ENCODE measurements at places on chromosomes 7 and 10.

DNA sequence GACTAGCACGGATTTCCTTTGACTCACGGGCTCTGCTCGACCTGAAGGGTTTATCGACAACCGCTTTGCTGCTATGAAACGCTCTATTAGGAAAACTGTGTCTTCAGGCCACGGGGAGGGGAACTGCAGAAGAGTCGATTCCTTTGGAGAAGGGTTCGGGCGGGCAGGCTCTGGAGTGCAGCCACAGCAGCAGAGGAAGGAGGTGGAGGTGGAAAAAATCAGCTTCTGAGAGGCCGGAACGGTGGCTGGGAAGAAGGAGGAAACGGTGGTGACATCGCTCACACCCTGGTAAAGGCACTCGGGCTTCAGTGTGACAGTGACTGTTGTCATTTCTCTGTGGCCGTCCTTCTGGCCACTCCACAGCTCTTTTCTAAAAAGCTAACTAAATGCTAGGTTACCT, 64.6 kb upstream of the MGMT start:
- no peak for DNase-seq

DNA sequence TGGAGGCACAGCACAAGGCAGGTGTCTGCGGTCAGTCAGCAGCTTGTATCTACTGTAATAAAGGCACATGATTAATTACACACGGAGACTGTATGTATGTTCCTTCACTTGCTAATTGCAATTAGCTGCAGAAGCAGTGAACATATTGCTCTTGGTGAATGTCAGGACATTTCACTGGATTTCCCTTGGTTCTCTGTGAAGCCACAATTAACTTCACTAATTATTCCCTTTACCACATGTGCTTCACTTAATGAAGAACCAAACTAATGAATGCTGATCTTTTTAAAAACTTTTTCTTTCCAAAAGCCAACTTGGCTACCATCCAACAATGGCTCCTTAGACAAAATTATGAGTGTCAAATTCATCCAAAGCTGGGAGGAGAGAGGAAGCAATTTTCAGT, 290.7 kb downstream of the ADRA2A start:
- DNase-seq = no peak

GRCh38 chr7:51299391-51300133, 17.0 kb downstream of the COBL start:
- DNase-seq = no peak

DNA sequence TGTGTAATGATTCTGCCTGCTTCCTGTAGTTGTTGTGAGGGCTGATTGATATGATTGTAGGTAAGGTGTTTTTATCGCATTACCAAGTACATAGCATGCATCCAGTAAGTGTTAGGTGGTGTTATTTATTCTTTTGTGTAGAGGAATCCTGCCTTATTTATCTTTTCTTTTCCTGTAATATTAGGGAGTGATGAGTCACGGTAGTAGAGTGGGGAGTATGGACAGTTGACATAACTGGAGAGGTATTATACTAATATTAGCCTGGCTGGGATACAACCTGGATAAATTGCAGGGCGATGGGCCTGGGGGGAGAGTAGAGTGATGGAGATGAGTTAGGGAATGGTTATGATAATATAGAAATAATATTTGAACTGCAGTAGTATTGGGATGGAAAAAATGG, 9.8 kb downstream of the SDK1 start:
- no peak for DNase-seq

GRCh38 chr10:84665883-84666463, 337.6 kb downstream of the CCSER2 start:
- DNase-seq = peak; percentile 1

DNA sequence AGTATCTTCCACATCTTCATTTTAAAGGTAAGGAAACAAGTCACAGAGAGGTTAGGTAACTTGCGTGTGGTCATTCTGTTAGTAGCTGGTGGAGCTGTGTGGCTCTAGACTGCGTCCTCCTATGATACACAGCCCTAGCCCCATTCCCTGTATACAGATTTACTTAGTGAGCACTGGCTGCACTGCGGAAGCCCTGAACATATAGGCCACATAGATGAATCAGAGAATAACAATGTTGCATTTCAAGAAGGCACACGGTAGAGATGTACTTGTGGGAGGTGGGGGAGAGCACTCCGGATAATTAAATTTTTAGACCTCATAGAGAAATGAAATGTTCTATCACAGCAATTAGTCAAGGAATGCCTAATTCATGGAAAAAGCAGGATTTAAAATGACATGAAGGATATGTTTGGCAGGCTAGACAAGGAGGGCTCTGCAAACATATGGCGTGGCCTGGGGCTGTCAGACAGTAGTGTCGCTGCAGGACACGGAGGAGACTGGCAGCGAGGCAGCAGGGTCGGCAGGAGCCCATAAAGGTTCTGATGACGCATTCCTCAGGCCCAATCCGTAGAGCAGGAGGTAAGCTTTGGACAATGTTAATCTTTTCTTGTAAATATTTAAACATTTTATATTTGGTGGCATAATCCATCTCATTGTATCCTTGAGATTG, 29.5 kb downstream of the RAB11FIP2 start:
- no peak for DNase-seq

DNA sequence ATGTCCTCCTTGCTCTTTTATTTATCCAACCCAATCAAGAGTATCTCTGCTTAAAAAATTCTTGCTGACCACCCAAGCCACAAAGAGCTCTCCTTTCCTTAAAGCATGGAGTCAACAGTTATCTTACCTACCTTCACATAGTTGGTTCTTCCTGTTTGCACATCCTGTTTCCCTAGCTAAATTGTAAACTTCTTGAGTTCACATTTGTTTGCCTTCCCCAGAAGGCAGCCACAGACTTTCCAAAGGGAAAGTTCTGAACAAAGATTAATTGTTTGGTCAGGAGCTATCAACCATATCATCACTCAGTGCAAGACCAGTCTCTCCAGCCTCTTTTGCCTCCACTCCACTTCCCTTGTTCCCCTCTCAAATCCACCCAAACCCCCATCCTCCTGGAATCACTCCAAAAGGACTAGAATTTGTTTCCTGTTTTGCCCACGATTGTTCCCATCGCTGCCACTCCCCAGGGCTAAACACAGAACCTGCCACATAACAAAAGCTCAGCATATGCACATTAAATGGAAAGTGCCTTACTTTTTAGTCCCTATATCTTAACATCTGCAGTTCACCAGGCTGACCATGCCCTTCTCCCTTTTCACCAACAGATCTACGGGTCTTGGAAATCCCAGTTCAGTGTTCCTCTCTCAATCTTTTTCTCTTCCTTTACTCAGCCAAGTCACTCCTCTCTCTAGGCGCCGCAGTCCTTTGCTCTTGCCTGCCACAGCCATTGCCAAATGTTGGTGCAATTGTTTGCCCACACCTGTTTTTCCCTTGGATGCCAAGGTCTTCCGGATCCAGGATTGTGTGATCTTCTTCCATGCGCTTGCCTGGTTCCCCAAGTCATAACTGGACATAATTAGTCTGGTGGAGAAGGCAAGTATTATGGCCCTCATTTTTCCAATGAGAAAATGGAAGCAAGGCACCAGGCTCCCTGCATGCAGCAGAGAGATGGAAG, 265.5 kb downstream of the KCNMA1 start:
- no peak for DNase-seq

DNA sequence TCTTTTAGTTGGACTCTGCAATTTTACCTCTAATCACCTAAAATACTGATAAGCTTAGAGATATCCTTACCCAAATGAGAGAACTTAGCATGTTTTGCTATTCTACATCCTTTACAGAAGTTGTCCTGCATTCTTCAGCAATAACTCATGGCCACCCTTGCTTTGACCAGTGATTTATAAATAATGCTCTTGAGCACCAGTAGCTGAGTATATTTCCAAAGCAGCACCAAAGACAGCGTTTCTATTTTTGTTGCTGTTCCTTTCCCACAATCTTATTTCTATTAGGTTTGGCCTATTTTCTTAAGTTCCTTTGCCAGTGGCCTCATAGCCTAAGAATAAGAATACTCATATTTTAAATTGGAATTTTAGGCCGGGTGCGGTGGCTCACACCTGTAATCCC, 15.0 kb downstream of the ARPC1A start:
- DNase-seq = no peak

- no peak for DNase-seq
These were observed 43.4 kb downstream of the PRPS1L1 start for GRCh38 chr7:17984288-17984687.

- no peak for DNase-seq
These were observed 19.6 kb downstream of the CABCOCO1 start for GRCh38 chr10:61682323-61682722.

- no peak for DNase-seq
These were observed 135.7 kb upstream of the RNF32 start for GRCh38 chr7:156504687-156505545.

GRCh38 chr7:113141803-113142202, 23.4 kb upstream of the SMIM30 start:
- DNase-seq = no peak

- DNase-seq = no peak
These were observed 89.8 kb downstream of the TCERG1L start for GRCh38 chr10:131221632-131222277.

DNA sequence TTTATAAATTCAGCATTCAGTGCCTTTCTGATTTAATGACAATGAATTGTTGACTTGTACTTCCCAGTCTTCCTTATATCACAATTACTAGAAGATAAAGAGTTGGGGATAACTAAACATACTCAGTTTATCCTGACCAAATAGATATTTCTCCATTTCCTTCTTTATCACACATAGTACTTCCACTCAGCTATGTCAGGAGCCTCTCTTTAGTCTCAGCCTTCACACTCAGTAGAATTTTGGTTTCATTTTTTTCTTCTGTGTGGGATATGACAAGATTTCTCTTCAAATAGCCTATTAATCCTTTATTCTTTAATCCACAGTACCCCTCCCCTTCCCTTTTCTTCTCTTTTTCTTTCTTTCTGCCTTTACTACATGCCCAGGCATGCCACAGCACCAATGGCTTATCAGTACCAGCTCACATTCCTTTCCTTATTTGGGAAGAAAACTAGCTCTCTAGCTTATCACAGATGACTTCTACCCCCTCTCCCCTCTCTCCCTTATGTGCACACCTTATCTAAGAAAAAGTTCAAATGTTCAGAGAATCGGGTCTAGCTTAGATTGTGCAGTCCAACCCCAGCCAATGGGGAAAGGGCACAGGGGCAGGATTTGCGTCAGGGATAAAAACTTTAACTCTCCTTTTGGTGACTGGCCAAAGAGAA, 109.0 kb downstream of the PHF14 start:
- DNase-seq = no peak

DNA sequence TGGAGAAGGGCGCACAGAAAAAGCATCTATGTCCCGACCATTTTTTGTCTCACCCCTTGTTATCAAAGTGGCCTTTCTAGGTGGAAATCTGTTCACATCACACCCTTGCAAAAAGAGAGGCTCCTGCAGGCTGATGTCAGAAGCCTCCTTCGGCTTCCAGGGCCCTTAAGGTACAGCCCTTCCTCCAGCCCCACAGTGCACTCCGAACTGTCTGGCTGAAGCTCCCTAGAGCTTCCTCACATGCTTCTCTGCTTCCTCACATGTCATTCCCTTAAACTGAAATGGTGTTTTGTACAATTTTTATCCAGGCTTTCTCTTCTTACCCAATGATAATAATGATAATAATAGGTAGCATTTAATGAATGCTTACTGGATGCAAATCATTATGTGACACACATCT, 210.3 kb downstream of the INHBA start:
- no peak for DNase-seq

GRCh38 chr10:17407047-17407446, 47.3 kb downstream of the ST8SIA6 start:
- no peak for DNase-seq

DNA sequence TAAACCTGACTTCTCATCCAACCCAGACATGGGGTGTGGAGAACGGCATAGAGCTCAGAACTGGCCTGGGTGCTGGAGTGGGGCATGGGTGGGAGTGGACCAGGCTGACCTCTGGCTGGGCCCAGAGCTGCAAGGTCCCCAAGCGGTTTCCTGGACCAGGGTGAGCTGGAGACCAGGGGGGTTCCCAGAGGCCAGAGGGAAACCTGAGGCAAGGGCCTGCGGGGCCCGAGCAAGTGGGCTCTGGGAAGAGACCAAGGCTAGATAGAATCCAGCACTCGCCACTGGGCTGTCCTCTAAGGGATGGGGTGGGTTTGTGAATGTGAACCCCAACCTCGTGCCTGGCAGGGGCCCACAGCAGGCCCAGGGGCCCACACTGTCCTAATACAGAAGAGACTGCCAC, 39.4 kb upstream of the RET start:
- no peak for DNase-seq

DNA sequence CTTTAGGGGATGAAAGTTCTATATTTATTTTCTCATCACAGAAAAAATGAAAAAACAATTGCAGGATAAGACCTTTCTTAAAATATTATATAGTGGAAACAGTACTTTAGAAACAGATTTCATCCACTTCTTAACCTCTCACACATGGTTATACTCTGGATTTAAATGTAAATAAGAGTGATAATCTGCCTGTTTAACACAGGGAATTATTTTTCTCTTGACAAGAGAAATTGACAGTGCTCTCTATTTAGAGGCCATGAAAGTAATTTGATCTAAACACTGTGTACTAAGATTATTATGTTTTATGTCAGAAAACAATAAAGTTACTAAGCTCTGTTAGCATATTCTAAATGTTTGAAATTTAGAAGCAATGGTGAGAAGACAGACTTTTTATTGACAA, 88.4 kb downstream of the PHF14 start:
- DNase-seq = no peak

- DNase-seq = no peak
These were observed 559 bp downstream of the VWC2 start for GRCh38 chr7:49773936-49774458.

DNA sequence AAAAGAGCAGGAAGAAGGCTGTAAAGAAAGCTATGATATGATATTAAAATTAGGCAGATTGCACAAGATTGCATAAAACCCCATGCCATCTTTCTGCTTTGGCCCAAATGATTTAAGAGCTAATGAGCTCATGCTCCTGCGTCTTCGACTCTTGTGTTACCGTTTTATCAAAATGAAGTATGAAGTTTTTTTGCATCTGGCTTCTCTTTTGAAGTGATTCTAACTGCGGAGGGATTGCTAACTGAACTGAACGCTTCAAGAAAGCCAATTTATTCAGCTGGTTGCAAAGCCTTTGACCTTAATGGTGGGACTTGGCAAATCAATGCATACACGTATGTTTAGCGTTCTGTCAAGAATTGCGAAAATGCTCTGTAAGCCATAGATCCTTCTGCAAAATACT, 282.9 kb downstream of the TWIST1 start:
- DNase-seq = no peak

- no peak for DNase-seq
These were observed 176.4 kb upstream of the PTN start for GRCh38 chr7:137519947-137520346.

- no peak for DNase-seq
These were observed 168.8 kb upstream of the RHOBTB1 start for GRCh38 chr10:61112771-61113170.

- DNase-seq = peak; percentile 46
These were observed 3.3 kb downstream of the GRID1 start for GRCh38 chr10:86363184-86363832.

DNA sequence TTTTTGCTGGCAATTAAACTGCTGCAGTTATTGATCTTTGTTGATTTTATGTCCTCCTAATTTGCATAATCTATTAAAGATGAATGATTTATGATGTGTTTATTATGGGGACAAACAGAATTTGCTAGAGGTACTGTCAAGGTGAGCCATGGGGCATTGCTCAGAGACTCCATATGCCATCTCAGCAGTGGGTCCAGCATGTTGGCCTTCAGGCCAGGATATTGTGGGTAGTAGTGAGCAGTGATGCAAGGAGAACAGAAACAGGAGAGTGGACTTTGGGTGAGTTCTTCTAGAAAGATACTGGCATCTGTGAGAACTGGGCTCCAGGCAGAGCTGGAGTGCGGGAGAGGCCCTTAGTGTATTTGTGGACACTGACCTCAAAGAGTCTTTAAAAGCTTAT, 65.9 kb downstream of the PAX2 start:
- no peak for DNase-seq

GRCh38 chr10:100303724-100304319, 17.3 kb upstream of the BLOC1S2 start:
- DNase-seq = no peak

Data from PC-9 (cell line).